ENCODE measurements at places on chromosomes 5 and 9.
A peak's percentile ranks its signal among the peaks of the same experiment; 100 is the strongest.

- DNase-seq, result peak; percentile 83
Observed at GRCh38 chr5:31096238-31096865, 97.1 kb upstream of the CDH6 start.

- peak; percentile 59 for DNase-seq
Observed at GRCh38 chr5:170254056-170254455, 21.3 kb downstream of the C5orf58 start.

DNA sequence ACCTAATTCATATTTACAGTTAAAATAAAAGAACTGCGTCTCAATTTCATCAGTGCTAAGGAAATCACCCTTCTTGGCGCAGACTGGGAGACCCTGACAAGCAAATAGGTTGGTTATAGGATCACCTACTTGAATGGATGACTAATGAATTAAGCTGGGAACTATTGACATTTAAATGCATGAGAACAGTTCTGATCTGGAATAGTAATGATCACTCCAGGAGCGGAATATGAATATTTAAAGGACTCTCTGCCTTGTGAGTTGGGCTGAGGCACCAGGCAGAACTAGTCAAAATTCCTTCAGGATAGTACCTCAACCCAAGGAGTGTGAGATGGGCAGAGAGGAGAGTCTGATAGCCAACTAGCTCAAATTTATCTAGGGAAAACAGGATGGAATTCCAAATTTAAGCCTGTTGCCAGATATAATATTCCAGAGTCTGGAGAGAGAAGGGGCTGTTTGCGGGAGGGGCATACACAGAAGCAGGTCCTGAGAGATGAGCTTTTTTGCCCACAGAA, 364.4 kb downstream of the CSNK1G3 start:
- DNase-seq, result no peak

GRCh38 chr9:23823986-23824829, 1.8 kb downstream of the ELAVL2 start:
- DNase-seq, result no peak

DNA sequence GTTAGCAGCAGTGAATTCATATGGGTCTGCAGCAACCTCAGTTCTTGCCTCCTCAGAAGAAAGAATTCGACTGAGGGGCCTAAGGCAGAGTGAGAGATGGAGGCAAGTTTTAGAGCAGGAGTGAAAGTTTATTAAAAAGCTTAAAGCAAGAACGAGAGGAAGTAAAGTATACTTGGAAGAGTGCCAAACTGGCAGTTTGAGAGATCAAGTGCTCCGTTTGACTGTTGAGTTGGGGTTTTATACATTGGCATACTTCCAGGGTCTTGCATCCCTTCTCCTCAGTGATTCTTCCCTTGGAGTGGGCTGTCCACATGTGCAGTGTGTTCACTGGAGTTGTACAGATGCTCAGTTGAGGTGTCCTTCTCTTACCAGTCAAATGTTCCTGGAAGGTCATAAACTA, 203.6 kb downstream of the SPATA31D1 start:
- DNase-seq, result no peak

GRCh38 chr9:91840882-91841281, 109.1 kb downstream of the ROR2 start:
- no peak for DNase-seq

- no peak for DNase-seq
Observed at GRCh38 chr5:89595056-89595455, 712.1 kb upstream of the MEF2C start.

GRCh38 chr5:157835041-157835440, 23.9 kb downstream of the CLINT1 start:
- DNase-seq, result no peak

Measured in H4 (cell line).